ENCODE measurements at places on chromosomes 2 and 18.

- no peak for DNase-seq
Measured at GRCh38 chr2:237864444-237864931, 5.1 kb downstream of the RAMP1 start.

DNA sequence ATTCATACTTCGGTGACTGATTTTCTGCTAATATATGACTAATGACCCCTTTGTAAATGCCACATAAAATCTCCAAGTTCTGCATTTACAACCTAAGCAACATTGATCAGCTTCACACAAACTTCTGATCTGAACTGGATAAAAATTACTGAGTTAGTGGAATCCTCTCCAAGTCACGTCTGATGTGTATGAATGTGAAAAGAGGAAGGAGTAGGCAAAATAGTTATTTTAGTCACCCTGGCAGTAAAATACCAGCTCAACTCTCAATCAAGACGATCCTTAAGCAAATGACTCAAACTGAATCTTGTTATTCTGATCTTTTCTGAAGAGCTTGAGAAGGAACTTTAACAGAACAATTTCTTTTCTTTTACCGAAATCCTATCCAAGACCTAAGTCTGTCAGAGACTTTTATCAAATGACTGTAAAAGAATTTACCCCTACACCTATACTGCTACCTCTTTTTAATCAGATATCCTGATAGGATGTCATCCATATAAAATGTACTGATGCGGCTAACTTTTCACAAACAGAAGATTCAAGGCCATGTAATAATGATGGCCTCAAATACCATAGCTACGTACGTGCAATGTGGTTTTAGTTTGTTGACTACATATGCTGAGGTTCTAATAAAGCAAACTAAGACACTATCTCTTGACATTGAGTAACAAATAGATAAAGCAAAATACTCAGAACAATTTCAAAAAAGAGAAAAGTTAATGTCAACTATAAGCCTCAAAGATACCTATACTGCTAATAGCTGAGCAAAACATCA lies 23.7 kb downstream of the CUL3 start:
- DNase-seq: no peak

DNA sequence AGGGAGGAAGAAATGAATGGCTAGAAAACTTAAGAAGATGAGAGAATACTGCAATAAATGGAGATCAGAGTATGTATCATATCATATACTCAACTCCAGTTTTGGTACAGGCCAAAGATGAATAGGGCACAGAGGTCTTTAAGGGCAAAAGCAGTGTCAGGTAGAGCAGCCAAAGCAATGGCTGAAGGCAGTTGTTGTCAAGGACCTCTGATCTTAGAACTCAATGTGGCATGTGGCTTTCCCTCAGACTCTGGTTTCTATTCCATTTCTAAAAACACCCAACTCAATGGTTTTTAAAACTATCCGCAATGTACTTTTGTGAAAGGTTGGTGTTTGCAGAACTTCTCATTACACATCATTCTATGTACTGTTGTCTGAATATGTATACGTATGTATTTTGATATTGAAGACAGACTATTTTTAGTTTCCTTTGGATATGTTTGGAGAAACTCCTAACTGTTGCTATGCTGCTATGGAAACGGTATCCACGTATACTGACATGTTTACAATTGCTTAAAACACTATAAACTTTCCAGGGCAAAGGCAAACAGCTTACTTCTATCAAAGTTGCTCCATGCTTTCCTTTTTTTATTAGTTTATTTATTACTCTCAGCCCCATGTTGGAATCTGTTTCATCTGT lies 58.1 kb upstream of the PELI1 start:
- peak; percentile 94 for DNase-seq

- DNase-seq: no peak
Measured at GRCh38 chr18:11729556-11729955, 40.5 kb downstream of the GNAL start.

DNA sequence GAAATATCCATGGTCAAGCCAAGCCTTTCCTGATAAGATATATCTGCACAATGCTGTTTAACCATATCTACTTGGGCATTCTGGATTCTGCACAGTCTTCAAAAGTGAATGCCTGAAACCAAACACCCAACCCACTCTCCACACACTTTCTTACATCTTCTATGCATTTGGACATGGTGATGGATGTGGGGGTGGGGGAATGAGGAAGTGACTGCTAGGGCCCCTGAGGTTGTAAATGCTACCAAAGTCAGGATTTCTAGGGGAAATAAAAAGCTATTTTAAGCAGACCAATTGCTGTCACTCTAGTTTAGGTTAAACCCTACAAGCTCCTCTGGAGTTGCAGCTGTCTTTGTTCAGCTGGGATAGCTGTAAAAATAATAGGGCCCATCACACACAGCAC lies 26.7 kb upstream of the TGFA start:
- DNase-seq: no peak

DNA sequence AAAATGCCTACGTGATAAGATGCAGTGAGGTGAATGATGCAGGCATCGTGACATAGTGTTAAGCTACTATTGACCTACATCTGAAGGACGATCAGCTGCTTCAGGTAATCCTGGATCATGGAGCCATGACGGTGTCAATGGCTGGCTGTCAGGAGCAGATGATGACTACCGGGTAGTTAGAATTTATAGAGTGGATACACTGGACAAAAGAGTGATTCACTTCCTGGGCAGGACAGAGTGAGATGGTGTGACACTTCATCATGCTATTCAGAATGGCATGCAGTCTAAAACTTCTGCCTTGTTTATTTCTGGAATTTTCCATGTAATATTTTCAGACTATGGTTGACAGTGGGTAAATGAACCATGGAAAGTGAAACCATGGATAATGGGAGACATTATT lies 29.5 kb downstream of the METTL8 start:
- DNase-seq: no peak

DNA sequence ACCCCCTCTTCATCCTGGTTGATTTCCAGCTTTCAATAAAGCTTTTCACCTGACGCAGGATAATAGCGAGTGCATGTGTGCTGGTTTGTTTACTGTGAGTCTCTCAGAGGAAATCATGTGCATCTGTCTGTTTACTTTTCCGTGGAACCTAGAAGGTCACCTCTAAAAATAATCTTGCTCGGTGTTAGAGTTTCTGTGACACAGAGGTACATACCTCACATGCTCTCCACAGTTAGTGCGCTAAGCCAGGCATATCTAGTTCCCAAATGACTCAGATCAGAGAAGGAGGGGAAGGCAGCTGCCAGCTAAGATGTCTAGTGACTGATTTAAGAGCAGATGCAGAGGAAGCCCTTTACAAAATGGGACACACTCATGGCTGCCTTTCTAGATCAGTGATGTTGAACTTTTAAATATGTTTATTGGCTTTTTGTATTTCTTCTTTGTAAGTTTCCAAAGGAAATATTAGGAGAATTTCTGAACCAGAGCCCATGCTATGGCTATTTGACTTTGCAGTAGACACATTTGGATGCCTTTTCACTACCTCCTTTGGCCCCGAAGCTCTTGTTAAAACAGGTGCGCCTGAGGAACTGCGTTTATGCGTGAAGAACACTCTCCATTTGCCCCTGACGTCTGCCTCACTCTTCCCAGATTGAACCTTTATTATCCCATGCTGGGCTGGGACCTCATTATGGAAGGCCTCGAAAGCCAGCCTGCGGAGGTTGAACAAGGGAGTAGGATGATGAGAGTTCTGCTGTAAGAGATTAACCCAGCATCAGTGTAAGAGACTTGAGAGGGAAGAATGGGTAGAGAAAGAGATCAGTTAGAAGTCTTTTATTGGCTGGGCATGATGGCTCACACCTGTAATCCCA lies 145.6 kb downstream of the FAM161A start:
- no peak for DNase-seq

DNA sequence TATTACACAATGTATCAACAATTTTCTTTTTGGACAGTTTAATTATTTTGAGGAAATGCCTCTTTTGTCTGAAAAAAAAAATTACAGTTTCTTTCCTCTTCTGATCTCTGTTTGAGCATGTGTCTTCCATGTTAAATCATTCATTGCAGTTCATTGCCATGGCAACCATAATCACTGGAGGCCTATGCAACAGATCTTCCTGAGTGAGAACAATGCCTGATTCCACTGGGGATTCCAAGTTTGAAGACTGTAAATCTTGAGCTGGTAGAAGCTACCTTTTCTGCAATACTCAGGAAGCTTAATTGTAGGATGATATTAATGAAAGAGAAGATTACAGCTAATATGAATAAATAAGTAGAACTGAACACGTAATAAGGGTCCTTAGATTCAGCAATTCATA lies 721.4 kb upstream of the CNTNAP5 start:
- DNase-seq: no peak

GRCh38 chr18:67199993-67200617 lies 316.4 kb downstream of the DSEL start:
- DNase-seq: peak; percentile 42

DNA sequence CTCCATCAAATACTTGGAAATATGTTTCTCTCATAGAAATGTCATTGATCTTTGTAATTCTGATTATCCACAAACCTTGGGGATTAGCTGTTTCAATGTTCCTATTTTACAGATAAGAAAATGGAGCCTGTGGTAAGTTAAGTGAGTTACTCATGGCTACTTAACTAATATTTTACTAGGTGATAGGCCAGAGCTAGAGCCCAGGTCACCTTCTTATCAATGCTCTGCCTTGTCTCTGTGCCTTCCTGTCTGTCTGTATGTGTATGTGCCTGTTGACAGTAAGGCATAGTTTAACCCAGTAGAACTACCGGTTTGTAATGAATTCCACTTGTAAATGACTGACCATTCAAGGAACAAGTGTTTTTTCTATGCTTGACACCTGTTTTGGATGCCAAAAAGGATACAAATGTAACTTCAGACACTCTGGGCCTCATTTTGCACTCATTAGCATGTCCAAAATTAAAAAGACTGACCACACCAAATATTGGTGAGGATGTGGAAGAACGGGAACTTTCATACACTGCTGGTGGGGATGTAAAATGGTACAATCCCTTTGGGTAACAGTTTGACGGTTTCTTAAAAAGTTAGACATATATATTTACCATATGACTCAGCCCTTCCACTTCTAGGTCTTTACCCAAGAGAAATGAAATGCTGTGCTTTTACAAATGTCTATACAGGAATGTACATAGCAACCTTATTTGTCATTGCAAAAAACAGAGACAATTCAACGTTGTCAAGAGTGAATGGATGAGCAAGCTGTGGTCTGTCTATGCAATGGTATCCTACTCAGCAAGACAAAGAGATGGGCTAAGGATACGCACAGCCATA lies 19.6 kb upstream of the IL1A start:
- no peak for DNase-seq

DNA sequence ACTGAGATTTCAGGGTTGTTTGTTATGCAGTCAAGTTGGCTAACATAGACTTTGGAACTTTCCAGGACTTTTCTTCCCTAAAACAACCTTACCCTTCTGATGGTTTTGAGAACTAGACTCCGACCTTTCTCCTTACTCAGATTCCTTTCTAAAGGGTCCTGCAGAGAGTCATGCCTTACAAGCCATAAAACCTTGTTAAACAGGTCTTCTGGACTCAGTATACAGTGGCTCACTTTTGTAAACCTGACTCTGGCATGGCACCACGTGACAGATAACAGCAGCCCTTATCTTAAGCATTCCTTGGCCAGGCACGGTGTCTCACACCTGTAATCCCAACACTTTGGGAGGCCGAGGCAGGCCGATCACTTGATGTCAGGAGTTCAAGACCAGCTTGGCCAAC lies 253.2 kb upstream of the RAB6C start:
- no peak for DNase-seq

GRCh38 chr2:225598426-225598825 lies 198.9 kb downstream of the NYAP2 start:
- DNase-seq: no peak

DNA sequence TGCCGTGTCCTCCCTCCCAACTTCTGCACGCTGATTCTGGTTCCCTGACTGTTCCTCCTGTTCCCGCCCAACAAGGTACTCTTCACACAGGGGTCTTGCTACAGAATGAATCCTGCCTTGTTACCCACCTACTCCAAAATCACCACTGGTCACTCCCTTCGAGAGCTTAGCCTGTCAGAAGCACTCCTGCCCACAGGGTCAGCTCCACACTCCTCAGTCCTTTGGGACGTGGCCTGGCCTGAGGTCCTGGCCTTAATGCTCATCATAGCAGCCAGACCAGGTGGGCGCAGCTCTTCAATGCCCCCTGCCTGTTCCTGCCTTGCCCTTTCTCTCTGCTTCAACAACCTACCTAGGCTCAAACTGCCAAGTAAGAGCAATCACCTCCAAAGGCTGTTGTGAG lies 27.8 kb upstream of the ID2 start:
- no peak for DNase-seq

- no peak for DNase-seq
Measured at GRCh38 chr2:217107480-217107879, 247.6 kb upstream of the TNP1 start.

- DNase-seq: no peak
Measured at GRCh38 chr2:181850936-181851560, 40.5 kb upstream of the ITPRID2 start.

- DNase-seq: no peak
Measured at GRCh38 chr18:36075862-36076587, 8.7 kb upstream of the RPRD1A start.

- peak; percentile 10 for DNase-seq
Measured at GRCh38 chr2:155099784-155100183, 401.3 kb downstream of the KCNJ3 start.

DNA sequence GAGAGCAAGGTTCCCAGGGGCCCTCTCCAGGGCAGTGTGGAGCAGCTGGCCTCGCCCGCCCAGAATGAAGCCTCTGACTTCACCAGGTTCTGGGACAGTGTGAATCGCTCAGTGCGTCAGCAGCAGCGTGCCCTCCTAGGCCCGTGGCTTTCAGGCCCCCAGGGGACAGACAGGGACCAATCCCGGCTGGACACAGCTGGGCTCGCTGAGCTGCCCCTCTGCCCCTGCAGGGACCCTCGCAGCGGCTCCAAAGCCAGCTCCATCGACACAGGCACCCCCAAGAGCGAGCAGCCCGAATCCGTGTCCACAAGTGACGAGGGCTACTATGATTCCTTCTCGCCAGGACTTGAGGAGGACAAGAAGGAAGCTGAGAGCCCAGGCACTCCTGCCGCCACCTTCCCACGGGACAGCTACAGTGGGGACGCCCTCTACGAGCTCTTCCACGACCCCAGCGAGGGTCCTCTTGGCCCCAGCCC lies 7.6 kb downstream of the AMER3 start:
- DNase-seq: no peak

GRCh38 chr2:177031438-177032180 lies 181.0 kb upstream of the HNRNPA3 start:
- no peak for DNase-seq

DNA sequence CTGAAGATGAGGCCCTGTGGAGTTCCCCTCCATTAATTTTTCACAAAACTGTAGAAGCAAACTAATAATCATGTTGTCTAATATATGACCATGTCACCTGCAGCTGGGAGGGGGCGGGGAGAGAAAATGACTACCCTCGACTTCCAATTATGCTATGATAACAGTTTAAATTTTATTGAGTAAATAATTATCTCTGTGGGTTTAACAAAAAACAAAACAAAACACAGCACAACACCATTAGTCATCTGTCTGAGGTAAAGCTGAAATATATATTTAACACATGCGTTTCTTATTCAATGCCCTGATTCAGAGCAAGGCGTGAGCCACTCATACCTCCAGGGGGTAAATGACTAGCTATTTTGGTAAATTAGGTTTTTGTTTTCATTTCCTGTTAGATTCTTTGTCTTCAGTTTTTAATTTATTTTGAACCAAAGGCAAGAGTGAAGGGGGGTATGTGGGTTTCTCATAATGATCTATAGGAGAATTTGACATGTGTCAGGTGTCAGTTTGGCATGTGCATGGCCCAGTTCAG lies 77.4 kb upstream of the ZCCHC2 start:
- no peak for DNase-seq
